Small intestine (tissue), 16 donors: ENCODE measurements at places on chromosomes 4 and X. TPM values are rescaled to one million over a fixed set of nuclear protein-coding genes. Genes with fewer than 3 reads are reported as not detected.

GRCh38 chr4:157076578-157076947 lies 613 bp downstream of the GLRB start:
- H3K27ac ChIP-seq: no peak overlapping the region
- peak; percentile 5 for DNase-seq
- peak overlapping the region; percentile 53 for H3K4me3 ChIP-seq
- no peaks in the 10 kb centered on the region for H3K4me1 ChIP-seq
- peaks cover 17% of the 10 kb centered on the region for H3K27me3 ChIP-seq

DNA sequence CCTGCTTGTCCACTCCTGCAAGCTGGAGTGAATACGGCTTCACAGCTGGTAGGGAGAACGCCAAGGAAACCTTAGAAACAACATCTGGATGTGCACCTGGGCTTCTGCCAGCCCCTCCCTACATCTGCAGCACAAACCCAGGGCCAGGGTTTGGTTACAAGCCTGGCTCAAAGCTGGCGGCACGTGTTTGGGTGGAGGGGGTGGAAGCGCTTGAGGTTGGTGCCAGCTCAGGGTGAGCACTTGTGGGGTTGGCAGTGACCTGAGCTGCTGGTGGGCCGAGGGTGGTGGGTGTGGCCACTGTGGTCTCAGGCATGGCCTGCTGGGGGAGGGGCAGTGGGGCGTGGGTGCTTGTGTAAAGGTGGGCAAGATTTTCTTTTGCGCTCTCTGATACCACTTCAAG lies 15.6 kb downstream of the ELF4 start:
- H3K27ac ChIP-seq: no peak overlapping the region
- peaks cover 14% of the 10 kb centered on the region for H3K36me3 ChIP-seq
- H3K4me1 ChIP-seq: peaks cover 9% of the 10 kb centered on the region
- no peak overlapping the region for H3K4me3 ChIP-seq
- no peak for DNase-seq

- no peak overlapping the region for H3K27ac ChIP-seq
- H3K4me1 ChIP-seq: no peaks in the 10 kb centered on the region
- H3K4me3 ChIP-seq: no peak overlapping the region
- H3K27me3 ChIP-seq: no peaks in the 10 kb centered on the region
- H3K36me3 ChIP-seq: no peaks in the 10 kb centered on the region
These were observed 261.5 kb downstream of the IL1RAPL1 start for GRCh38 chrX:28848707-28849106.

GRCh38 chrX:5672099-5672498 lies 556.6 kb downstream of the NLGN4X start:
- no peaks in the 10 kb centered on the region for H3K4me1 ChIP-seq
- DNase-seq: no peak
- no peak overlapping the region for H3K4me3 ChIP-seq
- H3K36me3 ChIP-seq: no peaks in the 10 kb centered on the region
- H3K27me3 ChIP-seq: no peaks in the 10 kb centered on the region
- H3K27ac ChIP-seq: no peak overlapping the region

DNA sequence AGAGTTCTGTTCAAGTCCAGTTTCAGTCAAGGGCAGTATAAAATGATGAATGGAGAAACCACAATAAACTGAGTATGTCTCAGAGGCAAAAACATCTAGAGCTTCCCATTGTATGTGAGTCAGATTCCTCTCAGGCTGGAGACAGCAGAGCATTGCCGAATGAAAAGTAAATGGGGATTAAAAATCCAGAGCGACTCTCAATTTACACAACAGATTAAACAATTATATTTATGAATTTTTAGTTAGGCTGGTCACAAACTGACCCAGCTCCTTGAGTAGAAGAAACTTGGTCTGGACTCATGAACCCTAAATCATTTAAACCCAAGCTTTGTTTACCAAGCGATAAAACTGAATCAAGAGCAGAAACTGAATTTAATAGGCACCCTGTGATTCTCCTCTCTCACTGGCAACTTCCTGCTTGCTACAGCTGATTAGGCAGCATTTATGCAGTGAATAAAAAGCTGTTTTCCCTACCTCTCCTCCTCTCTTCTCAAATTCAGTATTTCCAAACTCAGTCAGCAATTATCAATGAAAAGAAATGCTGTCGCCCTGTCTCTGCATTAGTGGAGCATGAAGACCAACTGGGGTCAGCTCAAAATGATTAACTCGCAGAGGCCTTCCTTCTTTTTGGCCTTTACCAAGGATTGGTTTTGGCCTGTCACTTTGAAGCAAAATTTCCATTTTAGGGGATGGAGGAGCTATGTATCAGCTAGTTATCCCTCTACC lies 568.0 kb downstream of the PDHA2 start:
- H3K4me1 ChIP-seq: no peaks in the 10 kb centered on the region
- peak; percentile 1 for DNase-seq
- no peaks in the 10 kb centered on the region for H3K36me3 ChIP-seq
- H3K27ac ChIP-seq: no peak overlapping the region

DNA sequence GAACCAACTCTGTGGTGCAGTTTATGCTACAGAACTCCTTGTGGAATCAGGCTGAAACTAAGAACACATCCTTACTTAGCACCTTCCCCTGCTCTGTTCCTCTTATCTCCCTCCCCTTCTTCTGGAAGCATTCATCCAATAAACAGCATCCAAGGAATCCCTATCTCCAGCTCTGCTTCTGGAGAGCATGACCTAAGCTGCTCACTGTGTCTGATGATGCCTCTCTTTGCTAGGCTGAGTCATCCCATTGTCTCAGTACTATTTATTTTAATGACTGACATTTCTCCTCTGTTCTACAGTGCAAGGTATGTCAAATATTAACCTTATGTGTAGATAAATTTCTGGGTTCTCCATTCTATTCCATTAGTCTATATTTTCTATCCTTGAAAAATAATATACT lies 71.2 kb downstream of the BEND2 start:
- H3K4me3 ChIP-seq: no peak overlapping the region
- H3K36me3 ChIP-seq: no peaks in the 10 kb centered on the region
- H3K27ac ChIP-seq: no peak overlapping the region
- no peak for DNase-seq

- no peaks in the 10 kb centered on the region for H3K36me3 ChIP-seq
- no peak overlapping the region for H3K27ac ChIP-seq
- no peak for DNase-seq
- no peak overlapping the region for H3K4me3 ChIP-seq
- H3K27me3 ChIP-seq: no peaks in the 10 kb centered on the region
These were observed 1046.5 kb downstream of the FAT4 start for GRCh38 chr4:126361287-126361686.

Gene CLTRN
- polyA plus RNA-seq: not detected

Gene PHOX2B
- not detected for polyA plus RNA-seq

Gene CSAG3
- polyA plus RNA-seq: not detected

Gene SLC4A4
- 15.7 TPM for polyA plus RNA-seq
